ENCODE measurements at places on chromosomes 1 and 21.

DNA sequence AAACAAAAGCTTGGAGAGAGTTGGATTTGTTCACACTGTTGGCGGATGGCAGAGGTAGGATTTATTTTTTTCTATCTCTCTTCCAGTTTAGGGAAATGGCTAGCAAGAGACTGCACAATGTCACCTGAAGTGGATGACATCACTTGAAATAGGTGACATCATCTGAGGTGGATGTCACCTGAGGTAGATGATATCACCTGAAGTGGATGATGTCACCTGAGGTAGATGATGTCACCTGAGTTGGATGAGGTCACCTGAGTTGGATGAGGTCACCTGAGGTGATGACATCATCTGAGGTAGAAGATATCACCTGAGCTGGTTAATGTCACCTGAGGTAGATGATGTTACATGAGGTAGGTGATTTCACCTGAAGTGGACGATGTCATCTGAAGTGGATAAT is 413.4 kb downstream of the DSCAM start:
- no peak for DNase-seq

DNA sequence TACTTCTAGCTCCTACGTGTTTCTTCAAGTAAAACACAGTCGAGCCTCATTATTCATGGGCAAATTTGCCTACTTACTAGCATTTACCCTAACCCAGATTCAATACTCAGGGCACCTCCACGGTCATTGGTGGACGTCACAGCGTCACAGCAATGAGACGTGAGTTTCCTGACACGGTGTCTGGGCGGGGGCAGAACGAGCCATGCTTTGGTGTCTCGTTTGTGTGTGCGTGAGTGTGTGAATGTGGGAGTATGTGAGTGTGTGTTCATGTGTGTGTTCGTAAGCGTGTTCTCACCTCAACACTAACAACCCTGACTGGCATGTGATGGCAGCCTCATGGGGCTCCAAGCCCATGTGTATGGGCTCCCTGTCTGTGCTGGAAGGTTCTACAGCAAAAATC is 17.5 kb upstream of the COL18A1 start:
- DNase-seq = no peak

- no peak for DNase-seq
Measured at GRCh38 chr1:53662169-53662568, 76.8 kb downstream of the GLIS1 start.

DNA sequence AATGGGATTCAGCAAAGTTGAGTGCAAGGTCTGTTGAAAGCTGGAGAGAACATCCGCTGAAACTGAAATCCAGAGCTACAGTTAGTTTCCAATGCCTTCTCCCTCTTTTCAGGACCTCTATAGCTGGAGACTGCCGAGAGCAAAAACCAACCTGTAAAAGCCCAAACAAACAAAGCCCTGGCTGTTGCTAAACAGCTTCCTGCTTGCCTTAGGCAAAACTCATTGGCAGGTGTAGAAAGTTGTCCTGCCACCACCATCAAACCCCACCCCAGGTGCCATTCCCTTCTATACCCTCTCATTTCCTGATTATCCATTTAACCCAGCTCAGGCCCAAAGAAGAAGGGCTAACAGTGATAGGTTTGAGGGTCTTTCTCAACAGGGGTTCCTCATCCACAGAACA is 24.7 kb downstream of the SCYL3 start:
- no peak for DNase-seq

GRCh38 chr1:112529301-112529700 is 20.5 kb downstream of the WNT2B start:
- DNase-seq = no peak

Measured in muscle of back (tissue), 13 donors.